ENCODE measurements at places on chromosomes 12 and 14.
A peak's percentile ranks its signal among the peaks of the same experiment; 100 is the strongest.

GRCh38 chr14:64465191-64465822, at the start of gene AKAP5:
Gene AKAP5, plus strand, starts transcription at chr14:64465499. Its CDS starts 2,896 bp downstream, at chr14:64468395.
- DNase-seq, result peak; percentile 59

- no peak for DNase-seq
Observed at GRCh38 chr12:101299346-101299745, 19.4 kb downstream of the UTP20 start.

DNA sequence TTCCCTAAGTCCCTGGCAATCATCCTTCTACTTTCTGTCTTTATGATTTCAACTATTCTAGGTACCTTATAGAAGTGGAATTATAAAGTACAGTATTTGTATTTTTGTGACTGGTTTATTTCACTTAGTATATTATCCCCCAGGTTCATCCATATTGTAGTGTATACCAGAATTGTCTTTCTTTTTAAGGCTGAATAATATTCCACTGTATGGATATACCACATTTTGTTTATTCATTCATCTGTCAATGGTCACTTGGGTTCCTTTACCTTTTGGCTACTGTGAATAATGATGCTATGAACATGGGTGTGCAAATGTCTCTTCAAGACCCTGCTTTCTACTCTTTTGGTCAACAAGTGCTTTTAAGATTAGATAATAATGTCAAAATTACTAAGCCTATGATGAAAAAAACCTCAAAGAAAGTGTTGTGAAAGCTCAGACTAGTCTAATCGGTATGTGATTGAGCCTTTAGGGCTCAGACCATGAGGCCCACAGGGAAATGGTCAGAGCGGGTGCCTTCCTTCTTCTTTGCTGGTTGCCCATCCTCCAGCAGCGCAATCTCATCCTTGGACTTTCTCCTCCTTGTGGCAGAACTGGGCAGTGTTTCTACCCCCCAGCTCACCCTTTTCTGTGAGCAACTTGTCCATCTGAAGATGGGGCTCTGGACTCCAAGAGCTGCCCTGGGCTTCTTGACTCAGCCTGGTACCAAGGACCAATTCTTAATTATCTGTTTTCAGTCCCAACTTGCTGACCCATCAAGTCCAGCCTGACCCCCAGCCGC, 105.4 kb downstream of the TTC8 start:
- DNase-seq, result peak; percentile 29

DNA sequence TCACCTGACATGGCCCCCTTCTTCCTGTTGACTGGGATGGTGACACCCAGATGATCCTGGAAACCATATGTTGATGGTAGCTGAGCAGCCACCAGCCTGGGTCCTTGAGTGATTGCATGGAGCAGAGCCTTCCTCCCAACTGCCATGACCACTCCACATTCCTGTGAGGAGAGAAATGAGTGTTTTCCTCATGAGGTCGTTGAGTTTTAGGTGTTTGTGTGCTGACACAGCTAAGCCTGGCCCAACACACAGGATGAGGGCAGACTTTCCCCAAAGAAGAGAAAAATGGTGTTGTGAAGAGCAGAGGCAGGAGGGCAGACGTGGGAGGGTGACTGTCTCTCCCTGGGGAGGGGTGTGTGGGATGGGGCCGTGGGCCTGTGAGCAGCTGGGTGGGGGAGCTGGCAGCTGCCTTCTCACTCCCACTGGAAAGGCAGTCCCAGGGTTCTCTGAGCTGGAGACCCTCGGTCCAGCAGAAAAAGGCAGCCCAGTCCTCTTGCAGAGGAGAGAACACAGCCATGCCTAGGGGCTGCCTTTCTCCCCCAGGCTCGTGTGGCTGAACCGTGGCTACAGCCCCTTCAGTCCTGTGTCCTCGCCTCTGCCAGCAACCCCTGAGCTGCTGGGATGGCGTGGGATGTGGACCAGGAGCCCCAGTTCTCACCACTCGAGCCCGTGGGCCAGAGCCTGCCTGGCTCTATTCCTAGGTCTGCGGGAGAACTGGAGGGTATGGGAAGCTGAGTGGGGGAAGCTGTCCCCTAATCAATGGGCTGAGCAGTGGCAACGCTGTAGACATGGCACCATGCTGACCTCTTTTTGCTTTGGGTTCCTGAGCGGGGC, 257.0 kb downstream of the ADGRD1 start:
- no peak for DNase-seq

GRCh38 chr12:25682421-25682820, 129.3 kb upstream of the LMNTD1 start:
- no peak for DNase-seq

- peak; percentile 23 for DNase-seq
Observed at GRCh38 chr14:22390824-22391461, 198.1 kb downstream of the DAD1 start.

- DNase-seq, result peak; percentile 10
Observed at GRCh38 chr12:11397366-11397765, 2.0 kb upstream of the PRB2 start.

DNA sequence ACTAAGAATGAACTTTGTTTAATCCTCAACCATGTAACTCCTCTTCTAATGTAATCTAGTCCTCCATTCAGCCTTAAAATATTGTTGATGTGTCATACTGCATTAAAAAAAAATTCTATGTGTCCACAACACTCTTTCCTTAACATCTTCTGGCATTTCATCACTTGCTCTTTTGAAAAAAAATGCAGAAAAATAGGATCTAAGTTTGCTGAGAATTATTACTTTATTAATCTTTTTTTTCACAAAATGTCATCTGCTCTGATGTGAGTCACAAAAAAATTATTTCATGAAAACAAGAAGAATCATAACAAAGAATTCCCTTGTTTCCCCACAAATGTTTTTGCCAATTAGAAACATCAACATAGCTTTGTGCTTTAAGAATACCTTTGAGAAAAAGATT, 410.1 kb upstream of the MGAT4C start:
- no peak for DNase-seq

DNA sequence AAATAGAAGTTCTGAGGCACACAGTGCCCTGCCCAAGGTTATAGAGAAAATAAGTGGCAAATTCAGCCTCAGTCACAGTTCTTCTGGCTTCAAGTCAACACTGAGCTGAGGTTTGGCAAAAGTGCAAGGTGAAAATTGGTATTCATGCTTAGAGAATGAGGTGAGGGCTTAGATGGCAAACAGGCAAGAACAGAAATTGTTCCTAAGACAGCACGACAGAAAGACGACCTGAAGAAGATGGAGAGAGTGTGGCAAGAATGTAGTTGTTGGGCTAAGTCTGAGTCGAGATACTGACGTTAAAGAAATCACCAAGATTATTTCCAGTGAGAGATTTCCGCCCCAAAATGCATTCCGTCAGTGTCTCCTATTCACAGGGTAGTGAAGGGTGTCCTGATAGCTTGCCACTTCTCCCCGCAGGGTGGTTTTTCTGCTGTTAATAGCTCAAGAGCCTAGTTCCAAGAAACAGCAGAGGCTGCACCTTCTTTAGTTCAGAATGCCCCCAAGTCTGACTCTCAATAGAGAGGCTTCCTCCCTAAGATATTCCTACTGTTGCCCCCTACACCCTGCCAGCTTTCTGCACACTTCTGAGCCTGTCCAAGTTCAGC, 260.8 kb upstream of the AMIGO2 start:
- no peak for DNase-seq

DNA sequence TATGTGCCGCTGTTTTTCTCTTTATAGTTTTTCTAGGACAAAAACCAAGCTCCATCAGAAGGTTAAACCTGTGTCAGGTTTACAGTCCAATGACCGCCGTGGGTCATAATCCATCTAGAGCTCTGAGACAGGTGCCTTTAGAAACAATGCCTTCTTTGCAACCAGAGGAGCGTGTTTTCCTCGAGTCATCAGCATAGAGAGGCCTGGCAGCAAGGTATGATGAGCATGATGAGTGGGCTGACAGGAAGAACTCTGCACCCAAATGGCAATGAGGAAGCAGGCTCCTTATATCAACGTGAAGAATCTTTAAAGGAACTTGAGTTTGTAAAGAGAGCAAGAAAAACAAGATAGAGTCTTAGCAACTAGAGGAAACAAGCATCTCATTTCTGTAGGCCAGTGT, 60.5 kb upstream of the NUDT4 start:
- DNase-seq, result peak; percentile 69

DNA sequence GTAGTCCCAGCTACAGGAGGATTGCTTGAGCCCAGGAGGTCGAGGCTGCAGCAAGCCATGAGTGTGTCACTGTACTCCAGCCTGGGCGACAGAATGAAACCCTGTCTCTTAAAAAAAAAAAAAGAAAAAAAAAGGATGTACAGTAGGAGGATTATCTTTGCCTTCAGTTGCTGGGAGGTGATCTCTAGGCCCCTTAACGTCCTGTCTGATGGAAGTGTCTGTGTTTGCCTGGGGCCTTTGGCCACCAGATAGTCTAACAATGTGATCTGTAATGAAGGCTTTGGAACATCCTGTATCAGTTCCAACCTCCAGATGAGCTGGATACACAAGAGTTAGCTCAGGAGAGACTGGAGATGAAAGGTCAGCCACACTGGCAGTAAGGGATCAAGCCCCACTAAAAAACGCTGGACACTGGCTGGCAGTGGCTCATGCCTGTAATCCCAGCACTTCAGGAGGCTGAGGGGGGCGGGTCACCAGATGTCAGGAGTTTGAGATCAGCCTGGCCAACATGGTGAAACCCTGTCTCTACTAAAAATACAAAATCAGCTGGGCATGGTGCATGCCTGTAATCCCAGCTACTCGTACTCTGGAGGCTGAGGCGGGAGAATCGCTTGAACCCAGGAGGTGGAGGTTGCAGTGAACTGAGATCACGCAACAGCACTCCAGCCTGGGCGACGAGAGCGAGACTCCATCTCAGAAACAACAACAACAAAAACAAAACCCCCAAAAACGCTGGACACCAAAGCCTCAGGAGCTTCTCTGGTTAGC, 19.0 kb upstream of the HNF1A start:
- DNase-seq, result no peak
